Stimulated activated CD4-positive, alpha-beta T cell treated with anti-CD3 and anti-CD28 coated beads, TNF-alpha, amount 100 ng/mL, for 4 hours (primary cell): ENCODE measurements at places on chromosomes 4 and X.

- no peak for DNase-seq
These were observed 787.4 kb upstream of the GALNTL6 start for GRCh38 chr4:171025776-171026175.

DNA sequence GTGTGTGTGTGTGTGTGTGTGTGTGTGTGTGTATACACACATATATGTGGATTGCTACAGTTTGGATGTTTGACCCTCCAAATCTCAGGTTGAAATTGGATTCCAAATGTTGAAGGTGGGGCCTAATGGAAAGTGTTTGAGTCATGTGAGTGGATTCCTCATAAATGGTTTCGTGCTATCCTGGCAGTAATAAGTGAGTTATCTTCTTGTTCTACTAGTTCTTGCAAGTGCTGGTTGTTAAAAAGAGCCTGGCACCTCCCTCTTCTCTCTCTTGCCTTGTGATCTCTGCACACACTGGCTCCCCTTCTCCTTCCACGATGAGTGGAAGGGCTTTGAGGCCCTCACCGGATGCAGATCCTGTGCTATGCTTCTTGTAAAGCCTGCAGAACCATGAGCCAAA lies 344.1 kb downstream of the SH2D1A start:
- DNase-seq, result no peak

DNA sequence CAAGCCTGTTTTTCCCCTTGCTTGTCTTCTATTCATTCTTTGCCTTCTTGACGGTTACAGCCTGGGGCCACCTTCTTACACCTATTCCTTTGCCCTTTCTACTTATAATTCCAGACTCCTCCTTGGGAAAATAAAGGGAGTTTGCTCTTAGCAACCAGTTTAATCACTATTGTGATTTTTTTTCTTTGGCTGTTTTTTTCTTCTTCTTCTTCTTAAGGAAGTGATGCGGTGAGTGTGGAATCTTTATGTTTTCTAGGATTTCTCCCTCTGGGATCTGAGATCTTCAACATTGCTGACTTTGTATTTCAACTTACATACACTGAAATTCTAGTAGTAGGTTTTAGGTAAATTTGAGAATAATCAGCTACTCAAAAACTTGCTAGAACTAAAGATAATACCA lies 1.1 kb upstream of the KLHL13 start:
- DNase-seq, result no peak

DNA sequence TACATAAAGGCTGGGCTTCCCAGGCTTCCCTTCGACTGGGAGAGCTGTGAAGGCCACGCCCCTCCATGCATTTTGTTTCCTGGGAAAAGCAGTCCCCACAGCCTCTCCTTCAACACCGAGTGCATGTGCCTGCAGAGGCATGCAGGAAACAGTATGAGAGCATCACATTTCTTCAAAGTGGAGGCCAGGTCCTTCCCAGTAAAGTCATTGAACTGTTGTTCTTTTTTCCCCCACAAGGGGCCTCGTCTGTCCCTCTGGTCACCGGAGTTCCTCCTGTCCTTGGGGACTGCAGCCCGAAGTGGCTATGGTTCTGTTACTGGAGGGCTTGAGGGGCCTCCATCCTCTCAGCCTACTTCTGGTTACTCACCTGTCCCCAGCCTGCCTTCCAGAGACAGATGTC lies 56.0 kb downstream of the RAI2 start:
- DNase-seq, result no peak

- DNase-seq, result peak; percentile 53
These were observed 17.3 kb downstream of the NIPAL1 start for GRCh38 chr4:48033825-48034413.
